ENCODE measurements at places on chromosomes 2 and 18.

DNA sequence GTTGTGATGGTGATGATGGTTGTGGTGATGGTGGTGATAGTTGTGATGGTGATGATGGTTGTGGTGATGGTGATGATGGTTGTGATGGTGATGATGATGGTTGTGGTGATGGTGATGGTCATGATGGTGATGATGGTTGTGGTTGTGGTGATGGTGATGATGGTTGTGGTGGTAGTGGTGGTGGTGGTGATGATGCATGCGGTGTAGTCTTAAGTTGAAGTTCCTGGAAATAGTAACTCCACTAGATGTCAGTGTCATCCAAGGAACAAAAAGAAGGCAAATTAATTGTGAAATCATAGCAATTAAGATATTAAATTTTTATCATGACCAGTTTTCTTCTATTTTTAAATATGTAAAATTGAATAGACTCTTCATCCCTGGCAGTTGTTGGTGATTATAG is 309.2 kb downstream of the AGAP1 start:
- DNase-seq = no peak

- DNase-seq = no peak
Observed at GRCh38 chr2:225004597-225004996, 37.7 kb downstream of the DOCK10 start.

GRCh38 chr2:65754219-65754618 is 321.8 kb upstream of the SPRED2 start:
- DNase-seq = no peak

DNA sequence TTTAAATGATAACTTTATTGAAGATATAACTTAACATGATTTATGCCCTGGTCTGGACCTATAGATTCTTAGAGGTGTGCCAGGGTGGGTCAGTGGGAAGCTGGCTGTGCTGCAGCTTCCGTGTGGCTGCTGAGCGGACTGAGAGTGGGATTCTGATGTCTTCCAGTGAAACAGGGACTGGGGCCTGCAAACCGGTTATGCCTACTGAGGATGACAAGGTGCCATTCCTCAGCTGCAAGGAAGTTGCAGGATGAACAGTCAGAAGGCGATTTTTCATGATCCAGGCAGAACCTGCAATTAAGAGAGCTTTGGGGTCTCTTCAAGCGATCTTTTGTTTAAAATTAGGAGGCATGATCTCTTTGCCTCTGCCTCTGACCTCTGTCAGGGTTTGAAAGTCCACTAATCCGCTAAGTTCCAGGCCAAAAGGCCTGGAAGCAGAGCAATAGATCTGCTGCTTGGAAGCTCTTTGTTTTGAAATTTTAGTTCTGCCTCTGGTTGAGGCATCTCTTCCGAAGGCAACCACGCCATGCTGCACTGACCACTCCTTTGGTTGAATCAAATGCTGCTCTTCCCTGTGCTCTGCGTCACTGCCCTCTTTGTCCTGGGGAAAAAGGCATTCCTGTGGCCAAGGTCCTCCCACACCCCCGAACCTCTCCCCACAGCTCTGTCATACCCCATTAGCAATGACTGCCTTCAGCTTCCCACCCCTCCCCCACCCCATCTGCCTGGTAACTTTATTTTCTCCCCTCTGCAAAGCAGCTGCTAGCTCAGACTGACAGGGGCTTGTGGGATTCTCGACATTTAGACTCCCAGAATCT is 2.0 kb downstream of the TMEM169 start:
- no peak for DNase-seq

DNA sequence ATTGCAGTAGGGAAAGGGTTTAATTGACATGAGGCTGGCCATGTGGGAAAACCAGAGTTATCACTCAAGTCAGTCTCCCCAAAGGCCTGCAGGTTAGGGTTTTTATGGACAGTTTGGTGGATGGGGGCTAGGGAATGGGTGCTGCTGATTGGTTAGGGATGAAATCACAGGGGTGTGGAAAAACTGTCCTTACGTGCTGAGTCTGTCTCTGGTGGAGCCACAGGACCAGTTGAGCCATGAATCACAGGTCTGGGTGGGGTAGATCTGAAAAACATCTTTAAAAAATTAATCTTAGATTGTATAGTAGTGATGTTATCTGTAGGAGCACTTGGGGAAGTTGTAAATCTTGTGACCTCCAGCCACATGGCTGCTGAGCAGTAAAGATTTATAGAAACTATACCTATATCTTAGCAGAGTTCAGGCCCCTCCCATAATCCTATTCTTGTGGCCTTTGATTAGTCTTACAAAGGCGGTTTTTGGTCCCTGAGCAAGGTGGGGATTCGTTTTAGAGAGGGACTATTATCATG is 139.6 kb downstream of the COMMD1 start:
- DNase-seq = no peak
